Activated CD8-positive, alpha-beta memory T cell treated with anti-CD3 and anti-CD28 coated beads for 4 hours (primary cell): ENCODE measurements at places on chromosomes 7 and 10.

DNA sequence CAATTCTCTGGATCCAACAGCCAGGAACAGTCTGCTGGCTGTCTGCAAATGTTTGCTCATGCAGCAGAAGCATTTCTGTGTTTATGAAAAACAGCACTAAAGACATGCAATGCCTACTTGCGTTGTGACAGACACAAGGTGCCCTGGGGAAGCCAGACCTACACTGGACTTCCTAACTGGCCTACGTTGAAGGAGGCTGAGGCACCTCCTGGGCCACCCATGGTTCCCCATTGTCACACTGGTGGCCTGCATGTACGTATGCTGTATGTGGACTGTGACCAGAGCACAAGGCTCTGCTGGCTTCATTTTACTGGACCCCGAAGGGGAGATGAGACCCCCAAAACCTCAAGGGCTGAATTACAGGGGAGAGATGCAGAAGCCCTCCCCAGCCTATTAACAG is 27.7 kb downstream of the PSAP start:
- no peak for DNase-seq

DNA sequence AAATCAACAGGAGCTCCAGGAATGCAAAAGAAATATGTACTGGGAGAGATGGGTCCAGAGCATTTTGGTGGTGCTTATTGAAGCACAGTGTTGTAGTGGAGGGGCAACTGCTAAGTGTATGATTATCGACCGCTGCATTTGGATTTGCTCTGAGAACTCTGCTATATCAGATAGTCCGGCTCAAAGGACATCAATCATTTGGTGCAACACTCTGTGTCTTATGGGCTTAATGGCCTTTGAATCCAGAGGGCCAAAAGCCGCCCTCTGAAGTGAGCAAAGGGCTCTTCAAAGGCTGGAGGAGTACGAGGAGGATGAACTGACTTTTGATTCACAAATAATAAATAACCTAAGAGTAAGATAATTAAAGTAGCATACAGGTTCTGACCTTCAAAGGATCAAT is 9.4 kb upstream of the IKZF1 start:
- no peak for DNase-seq

DNA sequence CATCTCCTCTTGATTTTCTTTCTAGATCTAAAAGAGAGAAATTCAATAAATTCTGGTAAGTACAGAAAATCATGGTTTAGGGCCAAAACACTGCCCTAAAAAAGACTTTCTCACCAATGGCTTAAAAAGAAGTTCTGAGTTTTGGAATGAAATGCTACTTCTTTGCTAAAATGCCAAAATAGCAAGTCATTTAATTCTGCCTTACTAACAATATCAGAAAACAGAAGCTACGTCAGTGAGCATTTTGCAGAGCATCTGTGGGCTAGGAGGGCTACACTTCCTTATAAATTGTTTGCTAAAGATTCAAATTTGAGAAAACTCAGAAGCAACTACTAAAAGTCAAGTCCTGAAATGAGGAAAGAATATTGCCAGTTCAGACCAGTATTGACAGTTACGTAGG is 560.8 kb upstream of the CELF2 start:
- DNase-seq, result no peak

- no peak for DNase-seq
Observed at GRCh38 chr7:82810558-82811259, 352.0 kb downstream of the PCLO start.

DNA sequence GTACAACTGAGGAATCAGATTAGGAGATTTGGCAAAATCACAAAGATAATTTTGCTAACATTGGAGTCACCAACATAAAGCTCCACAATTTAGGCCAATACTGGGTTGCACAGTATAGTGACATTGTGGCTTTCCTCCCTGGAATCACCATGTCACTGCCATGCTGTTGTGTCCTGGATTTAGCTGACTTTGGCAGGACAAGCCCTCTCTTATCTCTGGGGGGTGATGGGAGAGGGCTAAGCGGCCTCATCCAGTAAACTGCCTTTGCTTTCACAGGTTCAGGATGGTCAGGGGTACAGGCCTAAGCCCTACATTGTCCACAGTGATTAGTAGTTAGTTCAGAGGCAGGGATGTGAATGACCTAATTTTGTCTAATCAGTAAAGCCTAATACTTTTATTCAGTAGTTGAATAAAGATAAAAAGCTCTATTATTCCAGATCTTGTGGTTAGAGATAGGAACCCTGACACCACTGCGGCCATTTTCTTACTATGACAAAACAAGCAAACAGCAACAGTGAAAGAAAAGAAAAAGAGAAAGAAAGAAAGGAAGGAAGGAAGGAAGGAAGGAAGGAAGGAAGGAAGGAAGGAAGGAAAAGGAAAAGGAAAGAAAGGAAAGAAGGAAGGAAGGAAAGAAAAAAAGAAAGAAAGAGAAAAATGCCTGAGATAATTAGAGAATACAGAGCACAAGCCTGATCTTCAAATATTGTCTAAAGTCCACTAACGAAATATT is 140.1 kb downstream of the ETV1 start:
- DNase-seq, result no peak

DNA sequence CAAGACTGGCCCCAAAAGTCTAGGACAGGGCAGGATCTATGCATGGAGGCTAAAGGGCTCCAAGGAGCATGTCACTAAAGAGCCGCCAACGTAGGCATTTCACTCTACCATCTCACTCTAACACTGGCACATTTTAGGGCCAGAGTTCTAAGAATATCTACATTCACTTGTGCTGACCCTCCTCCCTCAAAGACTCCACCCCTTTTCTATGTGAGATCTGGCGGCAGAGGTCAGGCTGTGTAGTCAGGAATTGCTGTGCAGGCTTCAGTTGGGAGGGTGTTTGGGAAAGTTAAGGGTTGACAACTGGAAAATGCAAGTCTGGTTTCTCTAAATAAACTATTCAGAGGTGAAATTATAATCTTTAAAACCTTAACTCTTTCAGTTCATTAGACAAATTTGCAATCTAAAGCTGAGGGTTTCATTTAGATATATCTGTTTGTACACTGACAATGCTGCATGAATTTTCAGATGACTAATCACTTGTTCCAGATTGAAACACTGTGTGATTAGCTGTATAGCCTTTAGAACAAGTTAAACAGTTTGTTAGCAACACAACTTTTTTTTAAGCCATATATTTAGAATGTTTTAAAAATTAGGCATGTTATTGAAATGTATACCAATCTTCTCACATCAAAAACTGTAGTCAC is 18.2 kb downstream of the LMOD2 start:
- no peak for DNase-seq

DNA sequence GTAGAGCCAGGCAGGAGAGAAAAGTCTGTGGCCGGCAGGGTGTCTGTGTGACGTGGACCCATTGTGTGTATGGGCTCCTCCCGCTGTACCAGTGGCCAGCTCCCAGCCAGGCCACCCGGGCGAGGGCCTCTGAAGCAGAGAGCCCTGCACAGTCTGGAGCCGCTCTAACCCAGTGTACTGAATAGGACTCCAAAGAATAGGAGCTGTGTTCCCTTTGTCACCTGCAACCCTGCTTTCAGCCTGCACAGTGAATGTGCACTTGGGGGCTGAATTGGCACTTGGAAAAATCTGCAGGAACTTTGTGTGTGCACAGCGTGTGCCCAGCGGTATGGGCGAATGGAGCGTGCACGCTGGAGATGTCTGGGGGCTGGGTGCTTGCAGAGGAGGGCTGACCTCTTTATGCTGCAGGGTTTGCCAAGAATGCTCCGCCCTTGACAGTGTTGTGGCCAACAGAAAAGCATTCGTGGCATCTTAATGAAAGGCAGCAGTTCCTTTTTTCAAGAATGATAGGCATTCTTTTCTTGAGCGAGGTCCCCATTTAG is 216.2 kb downstream of the AUTS2 start:
- no peak for DNase-seq

DNA sequence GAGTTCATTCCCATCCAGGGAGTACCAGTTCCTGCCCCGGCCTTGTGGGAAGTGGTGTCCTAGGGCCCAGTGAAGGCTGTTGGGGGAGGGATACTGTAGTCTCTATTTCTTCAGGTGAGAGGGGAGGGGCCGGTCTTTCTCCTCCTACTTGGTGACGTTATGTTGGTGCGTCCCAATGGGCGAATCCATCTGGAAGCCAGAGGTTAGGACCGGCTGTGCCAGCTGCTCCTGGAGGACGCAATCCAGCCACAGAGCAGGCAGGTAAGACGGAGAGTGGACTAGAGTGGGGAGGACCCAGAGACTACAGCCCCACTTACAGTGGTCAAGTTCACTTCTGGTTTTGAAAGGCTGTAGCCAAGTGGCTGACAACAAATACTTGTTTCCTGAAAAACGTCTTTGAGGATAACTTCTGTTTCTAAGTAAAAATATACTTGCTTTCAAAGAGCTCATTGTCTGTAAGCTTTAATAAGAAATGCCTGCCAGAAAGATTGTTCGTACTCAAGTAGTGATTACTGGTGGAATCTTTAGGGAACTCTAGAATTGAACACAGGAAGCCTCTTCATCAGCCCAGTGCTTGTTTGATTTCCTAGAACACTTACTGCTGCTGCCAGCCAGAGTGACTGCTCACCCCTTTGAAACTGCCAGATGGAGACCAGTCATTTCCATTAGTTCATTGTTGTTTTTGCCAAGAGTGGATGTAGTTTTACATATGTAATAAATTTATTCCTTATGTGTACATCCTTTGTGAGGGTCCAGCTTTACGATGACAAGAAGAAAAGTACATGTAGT is 25.4 kb downstream of the RBM33 start:
- DNase-seq, result no peak

DNA sequence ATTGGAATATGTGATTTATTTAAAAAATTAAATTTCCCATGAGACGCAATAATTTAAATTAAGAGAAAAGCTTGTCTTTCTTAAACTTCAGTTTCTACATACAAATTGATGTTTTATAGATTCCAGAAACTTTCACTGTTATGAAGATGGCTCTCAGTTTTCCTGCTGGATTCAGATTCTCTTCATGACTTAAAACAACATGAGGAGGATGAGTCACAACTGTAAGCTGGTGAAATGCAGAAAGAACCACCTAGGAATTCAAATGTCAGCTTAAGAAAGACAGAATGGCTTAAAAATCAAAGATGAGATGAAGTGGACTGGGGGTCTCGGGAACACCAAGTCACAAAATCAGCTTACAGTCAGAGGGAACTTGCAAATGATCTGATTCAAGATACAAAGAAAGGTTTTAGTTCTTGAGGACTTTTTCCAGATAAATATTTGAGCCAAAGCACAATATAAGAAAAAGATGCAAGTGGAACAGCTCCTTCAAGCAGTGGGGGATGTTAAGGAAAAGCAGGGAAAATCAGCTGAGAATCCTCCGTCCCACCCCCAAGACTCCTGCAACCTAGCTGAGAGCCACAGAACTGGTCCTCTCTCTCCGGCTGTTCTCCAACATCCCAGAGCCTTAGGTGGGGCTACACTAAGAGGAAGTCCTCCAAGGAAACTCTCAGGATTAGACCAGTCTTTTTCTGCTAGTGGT is 279.8 kb downstream of the KCNMA1 start:
- DNase-seq, result no peak

- DNase-seq, result no peak
Observed at GRCh38 chr7:6284055-6284400, 11.6 kb upstream of the CYTH3 start.

DNA sequence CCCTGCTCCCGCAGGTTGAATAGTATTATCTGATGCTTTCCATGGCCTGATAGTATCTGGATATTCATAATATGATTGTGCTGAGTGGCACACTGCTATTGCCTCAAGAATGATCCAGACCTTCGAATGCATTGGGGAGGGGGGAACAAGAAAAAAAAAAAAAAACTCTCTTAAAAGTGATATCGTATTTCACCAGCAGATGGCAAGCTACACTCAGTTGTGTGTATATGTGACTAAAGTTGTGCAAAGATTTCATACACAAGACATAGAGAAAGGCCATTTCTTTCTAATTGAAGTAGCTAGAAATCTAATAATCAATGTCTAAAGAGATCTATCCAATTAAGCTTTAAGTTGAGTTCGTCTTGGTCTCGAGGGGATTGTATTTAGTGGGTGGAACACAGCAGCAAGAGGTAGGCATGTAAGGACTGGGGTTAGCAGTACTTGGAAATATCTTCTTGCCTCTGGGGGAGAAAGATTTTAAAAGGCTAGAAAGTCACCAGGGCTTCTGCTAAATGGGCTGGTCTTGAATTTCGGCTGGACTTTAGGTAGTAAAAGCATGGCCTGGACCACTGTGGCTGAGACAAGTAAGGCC is 15.3 kb downstream of the SFRP4 start:
- no peak for DNase-seq

DNA sequence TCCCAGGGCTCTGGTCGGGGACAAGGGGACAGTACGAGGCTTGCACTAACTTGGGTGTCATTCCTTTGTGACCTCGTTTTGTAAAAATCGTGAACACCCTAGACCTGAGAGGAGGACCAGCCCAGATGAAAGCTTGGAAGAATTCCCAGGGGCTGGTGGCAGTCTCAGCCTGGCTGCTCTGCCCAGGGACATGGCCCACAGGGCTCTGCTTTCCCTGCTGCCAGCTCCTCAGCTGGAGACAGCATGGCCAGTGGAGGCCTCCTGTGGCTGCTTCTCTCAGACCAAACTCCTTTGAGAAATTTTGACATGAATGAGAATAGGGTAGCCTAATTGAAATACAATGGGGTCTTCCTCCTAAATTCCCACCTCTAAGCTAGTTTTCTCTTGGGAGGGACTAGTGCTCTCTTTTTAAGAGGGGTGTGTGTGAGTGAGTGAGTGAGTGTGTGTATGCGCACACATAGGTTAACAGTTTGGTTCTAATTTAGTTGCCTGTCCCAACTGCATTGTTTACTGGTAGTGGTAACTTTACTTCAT is 140.3 kb upstream of the EFCAB10 start:
- DNase-seq, result no peak

- no peak for DNase-seq
Observed at GRCh38 chr7:147276783-147277370, 1160.3 kb downstream of the CNTNAP2 start.

- DNase-seq, result no peak
Observed at GRCh38 chr10:133405272-133405671, 11.3 kb downstream of the MTG1 start.

DNA sequence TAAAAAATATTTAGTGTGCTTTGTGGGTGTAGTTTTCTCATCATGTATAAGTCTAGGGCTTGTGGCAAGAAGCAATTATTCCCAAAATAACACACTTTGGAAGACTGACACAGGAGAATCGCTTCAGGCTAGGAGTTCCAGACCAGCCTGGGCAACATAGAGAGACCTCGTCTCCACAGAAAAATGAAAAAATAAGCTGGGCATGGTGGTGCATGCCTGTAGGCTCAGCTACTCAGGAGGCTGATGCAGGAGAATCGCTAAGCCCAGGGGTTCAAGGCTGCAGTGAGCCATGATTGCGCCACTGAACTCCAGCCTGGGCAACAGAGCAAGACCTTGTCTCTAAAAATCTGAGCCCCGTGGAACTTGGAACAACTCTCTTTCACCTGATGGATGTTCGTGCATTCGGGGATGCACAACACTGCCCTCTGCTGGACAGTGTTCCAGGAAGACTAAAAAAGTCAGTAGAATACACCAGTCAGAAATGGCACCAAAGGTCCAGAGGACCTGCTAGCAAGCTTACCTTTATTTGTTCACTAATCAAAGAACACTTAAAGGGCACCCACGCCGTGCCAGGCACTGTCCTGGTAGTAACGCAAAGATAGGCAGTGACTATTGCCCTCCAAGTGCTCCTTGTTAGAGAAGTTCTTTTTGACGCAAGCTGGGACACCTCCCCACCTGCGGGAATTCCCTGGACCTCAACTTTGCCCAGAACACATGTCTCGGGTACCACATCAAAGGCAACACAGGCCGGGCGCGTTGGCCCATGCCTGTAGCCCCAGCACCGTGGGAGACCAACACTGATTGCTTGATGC is 81.9 kb upstream of the CALN1 start:
- no peak for DNase-seq
